ENCODE measurements at places on chromosomes 6 and 20. TPM values are rescaled to one million over a fixed set of nuclear protein-coding genes. Genes with fewer than 3 reads are reported as not detected.

The NPEPL1 gene
- total RNA-seq: 16.6 TPM

The ZNF165 gene
- total RNA-seq: 11.2 TPM

The GABRR2 gene
- 0.57 TPM for total RNA-seq

The BMP5 gene
- not detected for total RNA-seq

The SIRPA gene
- total RNA-seq: 15.3 TPM

DNA sequence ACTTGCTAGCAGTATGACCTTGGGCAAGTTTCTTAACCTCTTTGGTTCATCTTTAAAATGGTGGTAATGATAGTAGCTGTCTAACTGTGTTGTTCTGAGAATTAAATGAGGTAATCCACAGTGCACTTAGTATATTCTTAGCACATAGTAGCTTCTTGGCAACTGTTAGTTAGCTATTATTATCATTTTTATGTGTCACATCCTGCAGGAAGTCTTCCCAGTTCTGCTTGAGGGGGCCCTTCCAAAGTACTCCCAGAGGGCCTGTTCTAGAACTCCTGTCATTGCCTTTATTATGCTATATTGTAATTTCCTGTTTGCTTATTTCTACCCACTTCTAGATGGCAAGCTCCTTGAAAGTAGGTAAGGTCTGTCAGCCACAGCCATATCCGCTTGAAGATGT, 30.6 kb downstream of the ANKS1A start:
- no peak for DNase-seq

- DNase-seq: no peak
Measured at GRCh38 chr6:37258405-37259105, 611 bp upstream of the TMEM217 start.

GRCh38 chr20:35144694-35145093, 2.4 kb downstream of the EDEM2 start:
- no peak for DNase-seq
